ENCODE measurements at places on chromosomes 12 and 14.

DNA sequence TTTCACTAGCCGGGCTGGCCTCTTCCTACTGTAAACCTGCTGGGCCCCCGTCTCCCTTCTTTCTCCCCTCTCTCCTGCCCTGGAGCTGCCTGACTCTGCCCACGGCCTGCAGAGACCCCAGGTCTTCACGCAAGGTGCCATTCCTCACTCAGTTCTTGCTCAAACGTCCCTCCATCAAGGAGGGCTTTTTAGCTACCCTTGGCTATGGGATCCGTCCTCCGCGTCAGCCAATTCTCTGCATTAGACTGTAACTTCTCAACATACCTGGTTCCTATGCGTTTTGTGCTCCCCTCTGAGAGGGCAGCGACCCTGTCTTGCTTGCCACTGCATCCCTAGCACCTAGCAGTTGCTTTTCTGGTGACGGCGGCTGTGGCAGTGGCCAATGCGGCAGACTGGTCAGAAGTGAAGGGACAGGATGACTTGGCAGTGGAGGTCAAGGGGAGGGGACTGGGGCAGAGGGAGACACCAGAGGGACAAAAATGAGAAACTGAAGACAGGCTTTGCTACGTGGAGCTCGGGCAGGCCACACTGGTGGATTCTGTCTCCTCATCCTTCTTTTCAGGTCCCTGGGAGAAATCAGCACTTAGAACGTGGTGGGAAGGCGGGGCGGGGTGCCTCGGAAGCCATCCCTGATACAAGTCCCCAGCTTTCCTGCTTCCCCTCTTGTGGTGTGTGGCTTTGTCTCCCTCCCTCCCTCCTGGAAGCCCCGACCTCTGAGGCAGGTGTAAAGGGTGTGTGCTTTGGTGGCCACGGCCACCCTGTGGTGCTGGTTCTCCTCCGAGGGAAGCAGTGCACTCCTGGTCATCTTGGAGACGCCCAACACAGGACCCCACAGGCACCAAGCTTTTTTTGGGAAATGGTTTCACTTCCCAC lies 1.8 kb downstream of the B3GNT4 start:
- DNase-seq = no peak

DNA sequence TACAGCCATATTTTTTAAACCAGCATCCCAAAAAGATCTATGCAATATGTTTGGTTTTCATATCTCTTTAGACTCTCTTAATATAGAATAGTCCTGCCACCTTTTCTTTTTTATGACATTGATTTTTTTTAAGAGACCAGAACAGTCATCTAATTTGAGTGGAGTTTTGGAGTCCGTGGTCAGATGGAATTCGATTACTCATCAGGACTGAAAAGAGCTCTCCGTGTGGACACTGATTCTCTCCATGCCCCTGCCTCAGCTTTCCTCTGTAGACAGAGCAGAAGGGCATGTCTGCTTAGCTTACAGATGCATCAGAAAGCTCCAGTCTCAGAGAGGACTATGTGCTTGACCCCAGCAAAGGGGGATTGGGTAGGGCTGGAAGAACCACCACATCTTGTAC lies 27.8 kb downstream of the SMCO2 start:
- no peak for DNase-seq

DNA sequence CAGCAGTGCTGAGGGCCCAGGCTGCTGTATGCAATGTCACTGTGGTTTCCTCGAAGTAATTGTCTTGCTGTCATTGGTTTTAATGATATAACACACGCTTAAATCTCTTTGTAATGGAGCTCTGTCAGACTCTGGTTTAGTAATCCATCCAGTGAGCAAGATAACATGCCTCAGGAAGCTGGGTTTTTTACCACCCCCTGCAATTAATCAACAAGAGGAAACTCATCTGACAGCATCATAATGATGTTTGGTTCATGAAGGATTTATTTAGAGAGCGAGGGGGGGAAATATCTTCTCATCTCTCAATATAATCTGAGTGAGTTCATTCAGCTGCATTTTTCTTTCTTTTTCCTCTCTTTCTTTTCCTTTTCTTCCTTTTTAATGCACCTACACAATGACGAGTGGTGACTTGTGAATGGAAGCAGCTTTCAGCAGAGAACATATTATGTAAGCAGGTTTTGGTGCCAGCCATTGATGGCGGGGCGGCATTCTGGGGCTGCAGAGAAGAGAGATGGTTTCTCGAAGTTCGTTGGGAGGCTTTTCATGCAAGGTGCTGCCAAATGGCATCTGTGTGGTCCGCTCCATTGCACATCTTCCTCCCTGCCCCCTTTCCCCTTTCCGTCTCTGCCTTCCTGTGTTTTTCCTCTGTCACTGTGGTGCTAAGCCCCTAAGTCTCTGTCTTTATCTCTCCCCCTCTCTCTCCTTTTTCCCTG lies 6.7 kb downstream of the RPH3A start:
- DNase-seq = no peak

DNA sequence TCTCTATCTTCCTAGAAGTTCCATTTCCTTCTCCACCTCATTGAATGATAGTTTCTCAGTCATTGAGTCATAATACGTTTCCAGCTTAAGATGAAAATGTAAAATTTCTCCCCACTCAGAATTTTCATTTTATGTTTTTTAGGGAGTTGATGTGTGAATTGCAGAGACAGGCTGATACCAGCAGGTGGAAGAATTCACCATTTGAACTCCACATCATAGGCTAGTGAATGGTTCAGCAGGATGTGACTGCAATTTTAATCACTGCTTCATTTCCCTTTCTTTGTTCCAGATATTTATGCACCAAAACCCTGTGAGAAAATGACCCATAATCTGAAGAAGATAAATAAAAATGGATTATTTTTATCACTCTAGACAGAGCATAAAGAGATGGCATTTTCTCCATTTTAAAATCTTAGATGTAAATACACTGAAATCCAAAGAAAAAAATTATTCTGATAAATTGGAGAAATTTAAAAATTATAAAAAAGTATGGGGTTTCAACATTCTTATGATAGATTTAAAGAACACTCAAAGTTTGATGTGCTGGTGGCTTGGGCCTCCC lies 10.6 kb upstream of the PYGL start:
- peak; percentile 56 for DNase-seq

GRCh38 chr12:89783359-89784060 lies 74.9 kb upstream of the ATP2B1 start:
- no peak for DNase-seq

DNA sequence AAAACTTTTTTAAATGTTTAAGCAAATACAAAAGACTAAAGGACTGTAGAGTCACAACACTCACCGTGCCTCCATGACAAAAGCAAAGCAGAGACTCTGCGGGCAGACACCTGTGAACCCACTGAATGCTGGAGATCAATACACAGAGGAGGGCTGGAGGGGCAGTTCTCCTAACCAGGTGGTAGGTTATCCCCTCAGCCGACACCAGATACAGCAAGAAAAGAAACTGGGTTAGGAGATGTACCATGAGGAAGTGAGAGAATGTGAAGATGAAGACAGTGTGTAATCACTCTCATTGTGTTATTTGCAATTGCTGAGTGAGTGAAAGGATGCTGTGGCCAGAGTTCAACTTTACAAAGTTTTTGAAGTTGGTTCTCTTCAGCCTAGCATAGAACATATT lies 480.3 kb downstream of the BCL11B start:
- no peak for DNase-seq

DNA sequence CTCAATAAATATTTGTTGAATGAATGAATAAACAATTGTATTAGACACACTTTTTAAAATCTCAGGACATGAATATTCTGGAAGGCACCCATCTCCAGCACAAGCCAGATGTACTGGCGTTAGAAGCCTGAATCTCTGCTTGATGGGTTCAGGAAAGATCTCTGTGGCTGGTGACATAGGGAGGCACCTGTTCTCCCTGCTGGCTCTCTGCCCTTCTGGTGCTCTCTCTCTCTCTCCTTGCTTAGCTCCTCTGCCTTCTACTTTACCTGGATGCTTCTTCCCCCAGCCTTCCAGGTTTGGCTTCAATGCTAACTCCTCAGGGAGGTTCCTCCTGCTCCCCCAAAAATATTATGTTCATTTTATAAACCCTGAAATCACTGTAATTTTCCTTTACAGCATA lies 1.5 kb downstream of the CYP46A1 start:
- DNase-seq = no peak

GRCh38 chr12:120839503-120839902 lies 64.7 kb downstream of the SPPL3 start:
- no peak for DNase-seq

DNA sequence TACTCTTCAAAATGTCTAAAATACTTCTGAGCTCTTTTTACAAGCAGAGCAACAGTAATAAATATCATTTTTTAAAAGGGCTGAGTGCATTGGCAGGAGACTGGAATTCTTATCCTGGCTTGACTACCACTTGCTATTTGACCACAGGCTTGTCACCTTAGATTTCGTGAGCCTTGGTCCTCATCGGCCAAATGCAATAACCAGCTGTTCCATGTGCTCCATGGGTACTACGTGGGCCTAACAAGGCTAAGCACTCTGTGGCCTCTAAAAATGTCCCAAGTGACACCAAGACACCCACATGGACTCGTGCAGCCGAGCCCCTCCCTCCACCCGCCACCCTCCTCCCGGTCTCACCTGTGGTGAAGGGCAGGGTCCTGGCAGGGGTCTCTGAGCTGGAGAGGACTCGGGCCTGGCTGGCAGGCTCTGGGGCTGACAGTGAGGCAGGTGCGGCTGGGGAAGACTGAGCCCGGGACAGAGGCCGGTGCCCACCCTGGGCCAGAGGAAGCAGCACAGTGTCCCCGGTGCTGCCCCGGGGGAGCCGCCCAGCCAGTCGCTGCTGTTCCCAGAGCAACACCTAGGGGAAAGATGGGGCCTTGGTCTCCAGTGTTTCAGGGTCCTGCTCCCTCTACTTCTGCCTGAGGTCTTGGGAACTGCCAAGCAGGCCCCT lies 20.1 kb downstream of the SLC48A1 start:
- no peak for DNase-seq

DNA sequence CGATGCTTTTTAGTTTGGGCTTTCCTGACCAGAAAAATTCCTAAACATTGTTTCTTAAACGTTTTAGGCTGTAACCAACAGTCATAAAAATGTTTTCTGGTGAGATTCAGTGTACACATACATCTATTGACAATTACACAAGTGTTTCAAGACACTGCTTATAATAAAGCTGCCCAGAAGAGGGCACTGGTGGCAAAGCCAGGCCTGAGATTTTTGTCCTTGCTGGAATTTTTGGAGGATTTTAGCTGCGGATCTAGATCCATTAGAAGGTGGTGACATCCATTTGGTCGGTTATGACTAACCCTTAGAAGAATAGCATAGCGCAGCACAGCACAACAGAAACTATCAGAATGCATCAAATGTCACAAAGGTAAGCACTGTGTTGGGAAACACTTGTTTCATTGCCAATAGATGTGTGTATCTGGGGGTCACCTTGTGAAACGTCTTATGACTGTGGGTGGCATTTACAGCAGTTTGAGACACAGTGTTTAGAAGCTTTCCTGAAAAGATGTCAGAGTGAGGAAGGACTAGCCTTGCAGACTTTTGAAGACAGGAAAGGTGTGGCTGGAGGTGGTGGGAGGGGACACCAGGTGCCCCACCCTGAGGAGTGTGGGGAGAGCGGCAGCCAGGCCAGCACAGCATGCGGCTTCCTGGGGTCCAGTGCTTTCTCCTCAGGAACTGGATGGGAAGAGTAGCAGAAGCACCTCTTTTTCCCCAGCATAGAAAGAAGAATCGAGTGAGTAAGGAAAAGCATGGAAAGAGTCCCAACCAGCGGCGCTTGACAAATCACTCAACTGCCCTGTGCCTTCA lies 54.7 kb upstream of the FKBP4 start:
- DNase-seq = peak; percentile 21

DNA sequence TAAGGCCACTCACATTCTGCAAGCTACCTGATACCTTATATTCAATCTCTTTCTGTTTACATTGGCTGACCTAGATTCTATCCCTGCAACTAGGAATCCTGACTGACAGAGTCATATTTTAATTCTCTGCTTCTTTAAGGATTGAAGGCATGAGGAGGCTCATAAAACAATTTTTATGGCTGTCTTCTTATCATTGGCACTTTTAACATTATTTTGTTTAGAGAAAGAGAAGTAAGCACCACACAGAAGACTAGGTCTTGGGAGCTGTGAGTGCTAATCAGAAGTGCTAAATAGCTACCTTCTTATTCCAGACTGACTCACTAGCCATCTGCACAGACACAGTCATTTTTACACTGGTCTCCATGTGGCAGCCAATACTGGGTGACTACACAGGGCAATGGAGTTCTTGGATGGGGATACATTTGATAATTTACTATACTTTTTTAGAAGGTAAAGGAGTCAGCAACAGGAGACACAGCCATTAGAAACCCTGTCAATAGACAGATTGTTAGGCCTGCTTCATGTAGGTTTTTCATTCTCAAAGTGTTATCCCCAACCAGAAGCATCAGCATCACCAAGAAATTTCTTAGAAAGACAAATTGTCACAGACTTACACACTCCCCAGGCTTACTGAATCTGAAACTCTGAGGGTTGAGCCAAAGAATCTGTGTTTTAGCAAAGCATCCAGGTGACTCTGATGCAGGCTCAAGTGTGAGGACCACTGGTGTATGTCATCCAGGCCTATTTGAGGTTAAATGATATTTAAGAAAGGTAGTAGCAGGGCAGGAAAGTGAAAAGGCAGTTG lies 214.1 kb downstream of the DUSP6 start:
- no peak for DNase-seq

DNA sequence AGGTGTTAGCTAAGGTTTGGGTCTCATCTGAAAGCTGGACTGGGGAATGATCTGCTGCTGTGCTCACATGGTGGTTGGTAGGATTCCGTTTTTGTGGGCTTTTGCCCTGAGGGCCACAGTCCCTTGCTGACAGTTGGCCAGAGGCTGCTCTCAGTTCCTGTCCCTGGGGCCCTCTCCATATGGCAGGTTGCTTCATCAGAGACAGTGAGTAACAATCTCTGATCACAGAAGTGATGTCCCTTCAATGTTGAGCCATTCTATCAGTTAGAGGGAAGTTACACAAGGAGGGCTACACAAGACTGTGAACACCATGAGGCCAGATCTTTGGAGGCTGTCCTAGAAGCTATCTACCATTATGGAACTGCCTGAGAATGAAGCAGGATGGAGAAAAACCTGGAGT lies 137.2 kb downstream of the AACS start:
- DNase-seq = no peak

DNA sequence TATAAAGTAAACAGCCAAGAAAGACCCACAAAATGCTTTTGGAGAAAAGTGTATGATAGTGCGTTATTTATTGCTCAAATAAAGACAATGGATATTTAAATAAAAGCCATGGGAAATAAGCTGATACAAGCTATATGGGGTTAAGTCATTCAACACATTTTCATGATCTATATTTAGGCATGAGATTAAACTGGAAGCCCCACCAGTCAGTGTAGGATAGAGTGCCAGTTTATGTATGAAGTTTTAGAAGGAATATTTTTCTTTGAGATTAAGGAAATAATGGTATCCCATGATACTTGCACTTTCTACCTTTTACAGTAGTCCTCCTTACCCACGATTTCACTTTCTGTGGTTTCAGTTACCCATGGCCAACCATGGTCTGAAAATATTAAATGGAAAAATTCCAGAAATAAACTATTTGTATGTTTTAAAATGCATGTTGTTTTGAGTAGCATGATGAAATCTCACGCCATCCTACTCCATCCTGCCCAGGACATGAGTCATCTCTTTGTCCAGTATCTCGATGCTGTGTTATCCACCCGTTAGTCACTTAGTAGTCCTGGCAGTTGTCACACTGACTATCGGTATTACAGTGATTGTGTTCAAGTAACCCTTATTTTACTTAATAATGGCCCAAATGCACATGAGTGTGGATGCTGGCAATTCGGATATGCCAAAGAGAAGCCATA lies 22.3 kb downstream of the SYT1 start:
- no peak for DNase-seq

Measured in AML-193 (cell line).